Hematopoietic multipotent progenitor cell treated with erythropoietin and hydrocortisone succinate and interleukin-3 and kit ligand, for 6 days (in vitro differentiated cells): ENCODE measurements at places on chromosomes 2 and 18.
A peak's percentile ranks its signal among the peaks of the same experiment; 100 is the strongest.

- DNase-seq = no peak
Measured at GRCh38 chr2:59900728-59901452, 652.6 kb downstream of the BCL11A start.

DNA sequence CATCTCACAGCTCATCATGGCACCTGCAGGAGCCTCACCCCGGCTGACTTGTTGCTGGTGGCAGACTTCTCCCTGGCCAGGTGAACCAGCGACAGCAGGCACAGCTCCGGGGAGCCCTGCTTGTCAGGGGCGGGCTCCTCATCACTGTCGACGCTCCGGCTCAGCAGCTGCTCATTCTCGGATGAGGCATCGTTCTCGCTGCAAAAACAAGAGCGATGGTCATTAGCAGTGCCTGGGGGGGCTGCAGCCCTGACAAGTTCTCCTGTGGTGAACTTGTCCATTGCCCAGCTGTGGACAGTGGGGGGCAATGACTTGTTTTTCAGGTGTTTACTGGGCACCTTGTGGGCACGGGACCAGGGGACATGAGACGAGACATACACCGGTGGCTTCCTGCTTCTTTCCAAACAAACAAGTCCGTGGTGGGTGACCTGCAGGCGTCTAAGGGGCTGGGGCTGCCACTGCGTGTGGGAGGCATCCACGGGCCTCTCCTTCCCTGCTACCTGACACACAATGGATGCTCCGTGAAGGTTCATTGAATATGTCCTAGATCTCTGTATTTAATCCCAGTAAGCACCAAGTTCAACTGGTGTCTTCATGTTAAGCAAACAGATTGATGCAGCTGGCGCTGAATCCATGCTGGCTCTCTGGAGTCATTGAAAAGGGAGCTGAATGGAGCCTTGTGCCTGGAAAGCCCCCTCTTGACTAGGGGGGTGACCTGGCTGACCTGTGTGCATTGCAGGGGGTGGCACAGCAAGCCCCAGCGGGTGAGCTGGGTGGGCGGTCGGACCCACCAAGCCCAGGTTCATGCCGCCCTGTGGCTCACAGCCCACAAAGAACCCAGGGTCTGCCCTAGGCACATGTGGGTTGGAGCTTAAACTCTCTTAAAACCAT, 81.0 kb downstream of the EDAR start:
- no peak for DNase-seq

- DNase-seq = no peak
Measured at GRCh38 chr2:159926695-159927094, 128.7 kb upstream of the CD302 start.

DNA sequence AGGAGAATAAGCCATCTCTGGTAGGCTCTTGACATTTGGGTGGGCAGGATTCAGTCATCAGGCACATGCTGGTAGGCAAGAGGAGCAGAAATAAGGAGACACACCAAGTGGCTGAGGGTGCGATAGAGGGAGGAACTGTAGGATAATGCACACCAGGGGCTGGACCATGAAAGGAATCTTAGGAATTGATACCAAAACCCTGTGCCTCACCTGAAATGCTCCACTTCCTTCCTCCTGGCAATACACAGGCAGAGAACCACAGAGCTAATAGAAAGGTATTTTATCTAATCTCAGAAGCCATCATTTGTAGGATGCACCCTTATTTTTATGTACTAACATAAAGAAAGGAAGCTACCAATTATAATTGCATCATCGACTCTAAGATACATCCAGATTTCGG, 4.4 kb upstream of the CYP1B1 start:
- DNase-seq = no peak

GRCh38 chr2:136214307-136215200, 96.6 kb upstream of the CXCR4 start:
- peak; percentile 89 for DNase-seq

DNA sequence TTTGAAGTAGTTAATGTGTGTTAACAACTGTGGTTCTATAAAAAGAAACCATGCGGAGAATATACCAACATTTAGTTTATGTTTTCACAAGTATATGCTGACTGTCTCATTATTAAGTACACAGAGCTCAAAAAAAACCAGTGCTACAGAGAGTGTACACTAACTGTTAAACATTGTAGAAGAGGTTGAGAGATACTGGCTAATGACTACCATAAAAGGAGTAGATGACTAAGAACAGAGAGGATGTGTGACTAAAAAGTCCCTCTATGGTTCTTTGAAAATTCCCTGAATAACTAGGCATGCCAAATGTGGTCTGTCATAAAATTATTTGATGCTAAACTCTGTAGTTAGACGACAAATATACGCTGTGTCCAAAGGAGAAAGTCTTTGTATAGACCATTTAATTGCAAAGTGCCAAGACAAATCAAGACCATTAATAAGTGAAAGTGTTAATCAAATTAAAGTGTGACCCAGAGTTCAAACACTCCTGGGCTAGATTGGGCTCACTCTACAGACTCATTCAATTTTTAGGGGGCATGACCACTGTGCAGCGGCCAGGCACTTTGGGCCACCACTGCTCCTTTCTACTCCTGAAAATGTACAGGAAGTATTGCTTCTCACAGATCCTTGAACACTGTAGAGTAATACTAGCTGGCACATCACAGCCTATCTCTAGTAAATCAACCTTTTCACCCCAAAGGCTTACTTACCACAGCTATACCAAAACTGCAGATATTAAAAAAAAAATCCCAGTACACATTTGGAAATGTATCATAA, 45.1 kb upstream of the SERTAD2 start:
- DNase-seq = no peak

DNA sequence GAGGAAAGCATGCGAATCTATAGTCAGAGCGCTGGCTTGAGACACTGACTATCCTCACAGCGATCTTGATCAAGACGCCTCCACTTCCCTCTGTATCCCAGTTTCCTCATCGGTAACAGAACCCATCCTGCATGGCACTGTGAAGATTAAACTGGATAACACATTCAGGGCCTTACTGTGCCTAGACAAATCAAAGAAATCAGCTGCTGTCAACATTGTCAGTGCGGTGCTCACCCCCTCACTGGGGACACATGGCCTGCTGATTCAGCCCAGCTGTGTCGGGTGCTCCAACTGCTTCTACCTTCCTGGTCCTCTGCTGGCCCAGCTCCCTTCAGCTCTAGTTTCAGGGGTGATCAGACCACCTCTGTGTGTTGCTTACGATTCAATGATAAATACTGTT, 268.6 kb upstream of the AGAP1 start:
- DNase-seq = no peak

DNA sequence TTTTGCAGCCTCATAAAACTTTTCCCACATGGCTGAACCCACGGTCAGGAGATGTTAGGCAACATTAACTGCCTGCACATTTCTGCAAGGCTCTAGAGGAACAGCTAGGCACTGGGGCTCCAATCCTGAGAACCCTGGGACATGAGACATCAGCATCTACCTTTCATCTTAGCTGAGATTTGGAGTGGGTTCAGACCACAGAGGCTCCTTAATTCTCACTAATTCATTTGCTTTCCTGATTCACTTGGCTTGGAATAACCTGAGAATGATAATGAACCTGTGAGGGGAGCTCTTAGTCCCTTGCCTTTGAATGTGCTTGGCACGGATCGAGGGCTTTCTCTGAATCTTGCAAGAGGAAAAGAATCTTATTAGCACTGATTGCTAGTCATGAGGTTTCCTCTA, 266.2 kb downstream of the FIGN start:
- DNase-seq = no peak
